Substantia nigra (tissue), 51 donors: ENCODE measurements at places on chromosomes 2 and 18.

DNA sequence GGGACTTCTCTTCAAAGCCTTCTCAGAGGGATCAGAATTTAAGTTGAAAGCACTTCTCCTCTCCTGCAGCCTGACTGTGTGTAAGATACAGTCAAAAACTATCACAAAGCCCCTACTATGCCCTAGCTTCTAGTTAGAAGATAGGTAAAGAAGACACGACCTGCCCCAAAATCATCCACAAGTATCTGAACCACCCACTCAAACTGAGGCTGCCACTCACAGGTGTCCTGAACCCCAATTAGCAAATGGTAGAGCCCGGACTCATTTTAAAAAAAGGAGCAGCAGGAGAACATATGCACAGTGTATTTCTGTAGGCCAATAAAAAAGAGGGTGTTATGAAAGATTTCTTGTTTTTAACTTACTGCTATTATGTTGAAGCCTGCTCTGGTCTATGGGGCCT is 74.4 kb downstream of the ANKRD44 start:
- DNase-seq = no peak

GRCh38 chr18:74540652-74541421 is 6.5 kb downstream of the CNDP1 start:
- DNase-seq = no peak

GRCh38 chr2:201709049-201709448 is 10.6 kb upstream of the MPP4 start:
- no peak for DNase-seq

- no peak for DNase-seq
Measured at GRCh38 chr2:147989809-147990403, 30.6 kb downstream of the ORC4 start.

DNA sequence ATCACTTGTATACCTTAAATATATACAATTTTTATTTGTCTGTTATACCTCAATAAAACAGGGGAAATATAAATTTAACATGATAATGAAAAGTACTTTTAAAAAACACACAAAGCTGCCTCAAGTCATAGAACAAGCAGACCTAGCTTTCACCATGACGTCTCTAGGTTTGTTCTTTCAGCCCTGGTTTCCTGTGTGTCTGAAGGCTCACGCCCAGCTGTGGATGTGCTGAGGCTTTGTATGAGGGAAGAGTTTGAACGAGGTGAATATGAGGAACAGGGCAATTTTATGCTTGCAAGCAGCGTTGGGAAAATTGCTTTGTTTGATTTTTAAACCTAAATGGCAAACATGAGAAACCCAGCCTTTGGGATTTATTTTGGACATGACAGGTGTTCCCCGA is 15.3 kb downstream of the SH3RF3 start:
- DNase-seq = no peak

GRCh38 chr2:27218614-27219013 is 1.4 kb downstream of the CAD start:
- no peak for DNase-seq

- DNase-seq = no peak
Measured at GRCh38 chr2:118510807-118511206, 336.6 kb downstream of the EN1 start.
